ENCODE measurements at places on chromosomes 5 and 9. TPM values are rescaled to one million over a fixed set of nuclear protein-coding genes. Genes with fewer than 3 reads are reported as not detected.
A peak's percentile ranks its signal among the peaks of the same experiment; 100 is the strongest.

GRCh38 chr5:134046801-134047686 lies 42.3 kb upstream of the VDAC1 start:
- DNase-seq = no peak

- DNase-seq = no peak
These were observed 624.9 kb upstream of the FTMT start for GRCh38 chr5:121226765-121227164.

DNA sequence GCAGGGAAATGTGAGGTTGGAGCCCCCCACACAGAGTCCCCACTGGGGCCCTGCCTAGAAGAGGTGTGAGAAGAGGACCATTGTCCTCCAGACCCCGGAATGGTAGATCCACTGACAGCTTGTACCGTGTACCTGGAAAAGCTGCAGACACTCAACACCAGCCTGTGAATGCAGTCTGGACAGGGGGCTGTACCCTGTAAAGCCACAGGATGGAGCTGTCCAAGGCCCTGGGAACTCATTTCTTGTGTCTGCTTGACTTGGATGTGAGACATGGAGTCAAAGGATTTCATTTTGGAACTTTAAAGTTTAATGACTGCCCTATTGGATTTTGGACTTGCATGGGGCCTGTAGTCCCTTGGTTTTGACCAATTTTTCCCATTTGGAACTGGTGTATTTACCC lies 535.0 kb upstream of the MEF2C start:
- DNase-seq = no peak

DENND1A gene
- 21.3 TPM for total RNA-seq

DNA sequence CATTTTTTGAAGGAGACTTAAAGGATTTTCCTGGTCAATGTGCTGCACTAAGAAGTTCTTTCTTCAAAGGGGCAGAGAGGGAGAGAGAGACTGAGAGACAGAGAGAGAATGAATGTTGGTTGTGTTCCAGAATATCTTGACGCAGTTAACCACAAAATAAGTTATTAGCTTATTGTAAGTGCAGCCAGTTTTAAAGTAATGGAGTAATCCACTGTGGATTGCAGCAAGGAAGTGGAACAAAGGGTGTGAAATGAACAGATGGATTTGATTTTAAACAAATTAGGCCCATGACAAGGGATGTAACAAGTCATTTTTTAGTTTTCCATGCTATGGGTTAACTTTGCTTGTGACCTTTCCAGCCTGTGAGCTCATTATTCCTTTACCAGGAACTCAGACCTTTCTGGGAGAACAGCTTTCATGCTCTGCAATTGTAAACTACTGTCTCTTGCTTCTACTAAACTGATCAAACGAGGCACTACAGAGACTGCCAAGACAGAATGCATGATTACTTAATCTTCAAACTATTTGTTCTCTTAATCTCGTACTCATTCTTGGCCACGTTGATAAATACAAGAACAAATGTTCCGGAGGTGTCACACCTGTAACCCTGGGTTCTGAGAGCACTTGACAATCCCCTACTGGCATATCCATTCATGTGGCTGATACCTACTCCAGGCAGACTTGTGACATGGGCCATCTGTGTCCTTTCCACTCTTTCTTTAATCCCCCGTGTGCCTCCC lies 131.1 kb downstream of the TLE1 start:
- DNase-seq = no peak

DNA sequence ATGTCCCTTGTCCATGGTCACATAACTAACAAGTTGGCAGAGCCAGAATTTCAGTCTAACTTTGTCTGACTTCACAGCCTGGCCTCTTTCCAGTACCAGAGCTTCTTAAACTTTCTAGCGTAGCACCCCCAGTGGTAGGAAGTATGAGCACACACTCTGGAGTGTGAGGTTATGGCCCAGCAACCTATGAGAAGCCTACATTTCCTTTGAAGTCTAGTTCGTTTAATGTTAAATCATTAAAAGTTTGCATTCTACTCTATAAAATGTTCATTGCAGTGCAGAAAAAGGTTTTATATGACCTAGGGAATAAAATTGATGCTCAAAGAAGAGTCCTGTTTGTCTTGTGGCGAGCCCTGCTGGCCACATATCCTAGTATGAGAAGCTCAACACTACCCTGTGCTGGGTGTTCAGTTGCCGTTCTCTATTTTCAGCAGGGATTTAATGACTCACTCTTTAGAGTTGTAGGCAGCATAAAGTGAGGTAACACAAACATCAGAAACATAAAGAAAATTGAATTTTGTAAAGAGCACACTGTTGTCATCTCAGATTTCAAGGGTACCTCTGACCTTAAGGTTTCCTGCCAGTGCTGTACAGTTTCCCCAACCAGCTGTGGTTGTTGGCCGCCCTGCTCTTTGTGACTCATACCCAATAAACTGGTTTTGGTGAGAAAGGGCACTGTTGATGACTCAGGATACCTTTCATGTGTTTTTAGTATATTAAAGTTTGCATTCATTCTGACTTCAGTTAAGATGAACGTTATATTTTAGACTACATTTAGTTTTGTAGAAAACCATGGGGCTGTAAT lies 14.3 kb downstream of the MCCC2 start:
- peak; percentile 81 for DNase-seq

GRCh38 chr9:136644593-136645351 lies 17.9 kb upstream of the EGFL7 start:
- DNase-seq = peak; percentile 79

DNA sequence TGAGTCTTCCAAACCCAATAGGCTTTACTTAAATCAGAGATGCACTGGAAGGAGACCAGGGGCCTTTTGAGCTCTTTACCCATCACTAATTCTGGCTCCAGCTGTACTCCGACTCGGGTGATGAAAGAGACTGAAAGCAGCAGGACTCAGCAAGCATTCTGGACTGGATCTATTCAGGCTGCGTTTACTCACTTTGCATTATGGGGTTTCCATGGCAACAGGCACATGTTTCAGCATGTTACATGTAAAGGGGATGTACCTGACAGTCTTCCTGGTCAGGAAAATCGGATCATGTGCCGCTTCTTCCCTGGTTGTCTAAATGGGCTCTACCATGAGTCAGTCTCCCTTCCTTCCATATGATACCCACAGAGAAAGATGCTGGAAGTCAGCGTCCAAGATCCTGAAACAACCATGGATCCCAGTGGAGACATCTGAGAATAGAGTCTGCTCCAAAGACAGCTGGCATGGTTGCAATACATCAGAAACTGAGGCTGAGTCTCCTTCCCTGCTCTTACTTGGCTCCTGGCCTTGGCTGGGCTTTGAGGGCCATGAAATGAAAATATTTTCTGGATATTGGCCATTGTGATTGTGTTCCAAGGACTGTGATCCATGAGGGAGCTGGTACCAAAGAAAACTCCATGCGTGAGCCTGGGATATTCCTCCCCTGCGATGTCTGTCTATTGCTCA lies 102.5 kb upstream of the TNC start:
- no peak for DNase-seq

DNA sequence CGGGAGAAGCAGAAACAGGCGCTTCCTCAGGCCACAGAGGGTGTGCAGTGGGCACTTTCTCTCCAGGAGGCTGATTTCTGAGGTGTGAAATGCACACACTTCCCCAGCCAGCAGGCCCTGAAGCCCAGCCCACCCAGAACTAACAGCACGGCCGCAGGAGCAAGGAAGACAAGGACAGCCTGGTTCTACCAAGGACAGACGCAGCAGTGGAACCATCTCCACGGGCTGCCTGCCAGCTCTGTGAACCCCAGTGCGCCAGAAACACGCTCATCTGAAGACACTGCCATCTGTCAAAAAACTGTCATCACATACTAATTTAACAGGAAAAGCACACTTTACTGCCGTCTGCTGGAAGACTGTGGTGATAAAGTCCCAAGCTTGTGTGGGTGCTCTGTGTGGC lies 40.7 kb downstream of the MAPK9 start:
- no peak for DNase-seq

DIPK1B gene
- total RNA-seq = not detected

CCL28 gene
- total RNA-seq = 13.4 TPM
